ENCODE measurements at places on chromosomes 3 and 15. TPM values are rescaled to one million over a fixed set of nuclear protein-coding genes. Genes with fewer than 3 reads are reported as not detected.

The ANKRD63 gene
- not detected for total RNA-seq

The LTK gene
- total RNA-seq = 1.1 TPM

The NPAP1 gene
- total RNA-seq = not detected

DNA sequence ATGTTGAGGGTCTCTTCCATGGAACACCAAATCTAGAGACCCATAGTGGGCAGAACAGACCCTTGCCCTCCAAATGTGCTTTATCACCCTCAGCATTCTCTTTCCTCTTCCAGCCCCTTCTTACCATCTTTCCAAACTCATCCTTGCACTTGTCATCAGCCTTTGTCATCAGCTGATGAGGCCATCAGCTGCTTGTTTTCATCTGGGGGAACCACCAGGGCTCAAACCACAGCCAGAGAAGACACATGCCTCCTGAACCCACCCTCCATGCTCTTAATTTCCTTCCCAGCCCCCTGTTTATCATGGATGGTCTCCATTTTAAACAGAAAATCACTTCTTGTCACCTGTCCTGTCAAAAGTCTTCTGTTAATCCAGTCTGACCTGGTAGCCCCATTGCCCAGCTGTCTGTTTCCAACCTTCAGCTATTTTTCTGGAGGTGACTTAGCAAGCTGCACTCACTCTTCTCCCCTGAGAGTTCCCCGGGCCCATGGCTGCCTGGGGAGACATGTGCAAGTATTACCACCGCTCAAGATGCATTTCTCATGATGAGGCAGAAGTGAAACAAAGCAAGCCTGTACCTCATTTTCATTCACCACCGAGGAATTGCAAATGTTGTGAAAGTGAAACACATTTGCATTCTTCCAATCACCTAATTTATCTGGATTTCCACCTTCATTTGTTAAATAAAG lies 14.7 kb upstream of the SYNM start:
- no peak for DNase-seq

DNA sequence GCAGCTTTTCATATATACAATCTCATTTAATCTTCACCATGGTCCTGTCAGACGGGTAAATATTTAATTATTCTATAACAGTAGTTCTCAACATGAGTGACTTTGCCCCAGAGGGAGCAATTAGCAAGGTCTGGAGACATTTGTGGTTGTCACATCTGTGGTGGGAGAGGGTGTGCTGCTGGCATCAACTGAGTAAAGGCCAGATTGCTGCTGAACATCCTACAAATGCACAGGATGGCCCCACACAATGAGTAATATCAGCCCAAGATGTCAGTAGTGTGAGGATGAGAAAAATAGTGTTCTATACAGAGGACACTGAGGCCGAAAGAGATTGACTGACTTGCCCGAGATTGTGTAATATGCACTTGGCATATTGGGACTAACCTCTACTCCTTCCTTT lies 156.0 kb downstream of the AGBL1 start:
- DNase-seq = no peak

Measured in psoas muscle (tissue), 8 donors.